ENCODE measurements at places on chromosomes 7 and 10. TPM values are rescaled to one million over a fixed set of nuclear protein-coding genes. Genes with fewer than 3 reads are reported as not detected.
A peak's percentile ranks its signal among the peaks of the same experiment; 100 is the strongest.

DNA sequence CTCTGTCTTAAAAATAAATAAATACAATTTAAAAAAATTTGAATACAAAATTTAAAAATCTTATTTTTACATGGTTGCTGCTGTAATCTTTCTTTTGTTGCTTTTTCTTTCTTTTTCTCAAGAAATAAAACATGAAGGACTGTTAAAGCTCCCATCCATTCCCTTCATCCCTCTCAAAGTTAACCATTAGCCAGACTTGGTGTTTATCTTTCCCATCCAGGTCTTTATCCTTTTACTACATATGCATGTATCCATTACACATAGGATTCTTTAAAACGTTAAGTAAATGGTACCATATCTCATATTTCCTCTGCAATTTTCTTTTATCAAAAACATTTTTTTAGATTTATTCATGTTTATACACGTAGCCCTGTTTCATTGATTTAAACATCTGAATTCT, 70.1 kb downstream of the CREB3L2 start:
- H3K4me3 ChIP-seq, result peak overlapping the region; percentile 50
- no peaks in the 10 kb centered on the region for H3K27me3 ChIP-seq
- peaks cover 1% of the 10 kb centered on the region for H3K36me3 ChIP-seq
- H3K4me1 ChIP-seq, result peaks cover 75% of the 10 kb centered on the region
- H3K27ac ChIP-seq, result peak overlapping the region; percentile 84
- no peak for DNase-seq

- DNase-seq, result peak; percentile 3
- H3K4me3 ChIP-seq, result no peak overlapping the region
- H3K4me1 ChIP-seq, result no peaks in the 10 kb centered on the region
These were observed 50.9 kb downstream of the GALNT11 start for GRCh38 chr7:152076324-152076821.

DNA sequence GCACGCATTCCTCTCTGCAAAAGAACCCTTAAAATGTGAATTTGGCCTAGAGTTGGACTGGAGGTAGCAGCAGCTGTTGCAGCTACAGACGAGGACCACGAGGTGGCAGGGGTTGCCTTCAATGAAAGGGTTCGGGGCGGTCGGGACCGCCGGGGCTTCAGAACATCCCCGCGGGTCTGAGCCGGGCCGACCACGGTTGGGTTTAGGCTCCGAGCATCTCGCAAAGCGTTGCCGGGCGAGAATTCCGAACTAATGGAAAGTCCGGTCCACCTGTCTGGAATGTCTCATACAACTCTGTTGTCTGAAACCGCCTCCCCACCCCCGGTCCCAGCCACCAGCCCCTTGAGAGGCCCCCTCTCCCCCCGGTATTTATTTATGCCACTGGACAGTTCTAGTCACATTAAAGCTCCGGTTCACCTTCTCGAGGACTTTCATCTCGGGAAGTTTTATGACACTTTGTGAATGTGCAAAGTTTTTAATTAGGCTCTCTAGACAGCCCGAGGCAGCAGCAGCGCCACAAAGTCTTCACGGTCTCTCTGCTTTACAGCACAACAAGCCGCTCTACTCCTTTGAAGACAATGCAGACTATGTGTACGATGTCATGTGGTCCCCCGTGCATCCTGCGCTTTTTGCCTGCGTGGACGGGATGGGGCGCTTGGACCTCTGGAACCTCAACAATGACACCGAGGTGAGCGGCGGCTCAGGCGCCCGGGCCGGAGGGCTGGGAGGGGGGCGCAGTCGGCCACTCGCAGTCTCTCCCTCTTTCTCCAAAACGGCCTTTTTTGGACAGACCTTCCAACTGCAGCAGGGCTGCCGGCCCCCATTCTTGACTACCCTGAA, 246.2 kb downstream of the SLC25A13 start:
- peaks cover 16% of the 10 kb centered on the region for H3K27me3 ChIP-seq
- H3K27ac ChIP-seq, result no peak overlapping the region
- peak overlapping the region; percentile 76 for H3K4me3 ChIP-seq

DNA sequence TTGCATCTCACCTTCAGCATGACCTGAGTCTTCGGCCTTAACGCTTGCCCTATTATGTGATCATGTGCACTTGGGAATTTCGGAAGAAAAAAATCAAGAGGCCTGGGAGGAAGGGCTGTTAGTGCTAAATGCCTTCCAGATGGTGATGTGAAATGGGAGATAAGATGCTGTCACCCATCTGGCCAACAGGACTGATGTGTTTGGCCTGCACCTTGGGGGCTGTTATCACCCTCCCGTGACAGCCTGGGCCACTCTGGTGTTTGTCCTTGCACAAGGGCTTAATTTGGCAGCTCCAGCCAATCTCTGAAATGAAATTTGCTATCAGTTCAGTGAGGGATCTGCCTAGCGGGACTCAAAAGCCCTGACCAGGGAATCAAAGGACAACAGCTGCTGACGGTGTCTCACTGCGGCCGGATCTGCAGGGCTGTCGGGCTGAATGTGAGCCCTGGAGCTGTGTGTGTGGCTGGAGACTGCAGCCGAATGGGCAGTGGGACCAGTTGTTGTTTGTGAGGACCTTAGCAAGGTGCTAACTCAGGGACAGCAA, 131.4 kb upstream of the BTBD16 start:
- no peak for DNase-seq
- no peaks in the 10 kb centered on the region for H3K36me3 ChIP-seq
- peaks cover 28% of the 10 kb centered on the region for H3K4me1 ChIP-seq
- no peak overlapping the region for H3K4me3 ChIP-seq
- no peak overlapping the region for H3K27ac ChIP-seq

DNA sequence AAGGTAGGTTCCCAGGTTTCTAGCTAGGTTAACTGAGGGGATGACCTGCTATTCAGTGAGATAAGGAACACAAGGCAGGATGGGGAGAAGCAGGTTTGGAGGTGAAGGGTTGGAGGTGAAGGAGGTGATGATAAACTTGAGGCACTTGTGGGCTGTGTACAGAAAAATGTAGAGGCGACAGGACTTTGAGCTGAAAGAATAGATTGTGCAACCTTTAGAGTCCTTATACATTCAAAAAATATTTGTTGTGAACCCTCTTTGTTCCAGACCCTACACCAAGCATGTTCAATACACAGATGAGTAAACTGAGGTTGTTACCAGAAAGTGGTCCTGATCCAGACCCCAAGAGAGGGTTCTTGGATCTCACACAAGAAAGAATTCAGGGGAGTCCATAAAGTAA, 45.4 kb upstream of the LRGUK start:
- DNase-seq, result no peak
- no peaks in the 10 kb centered on the region for H3K27me3 ChIP-seq

GRCh38 chr7:17832242-17832641, 108.1 kb downstream of the SNX13 start:
- no peaks in the 10 kb centered on the region for H3K36me3 ChIP-seq
- H3K27ac ChIP-seq, result no peak overlapping the region
- DNase-seq, result peak; percentile 7
- H3K27me3 ChIP-seq, result no peaks in the 10 kb centered on the region

Gene DPP6
- total RNA-seq, result not detected

DNA sequence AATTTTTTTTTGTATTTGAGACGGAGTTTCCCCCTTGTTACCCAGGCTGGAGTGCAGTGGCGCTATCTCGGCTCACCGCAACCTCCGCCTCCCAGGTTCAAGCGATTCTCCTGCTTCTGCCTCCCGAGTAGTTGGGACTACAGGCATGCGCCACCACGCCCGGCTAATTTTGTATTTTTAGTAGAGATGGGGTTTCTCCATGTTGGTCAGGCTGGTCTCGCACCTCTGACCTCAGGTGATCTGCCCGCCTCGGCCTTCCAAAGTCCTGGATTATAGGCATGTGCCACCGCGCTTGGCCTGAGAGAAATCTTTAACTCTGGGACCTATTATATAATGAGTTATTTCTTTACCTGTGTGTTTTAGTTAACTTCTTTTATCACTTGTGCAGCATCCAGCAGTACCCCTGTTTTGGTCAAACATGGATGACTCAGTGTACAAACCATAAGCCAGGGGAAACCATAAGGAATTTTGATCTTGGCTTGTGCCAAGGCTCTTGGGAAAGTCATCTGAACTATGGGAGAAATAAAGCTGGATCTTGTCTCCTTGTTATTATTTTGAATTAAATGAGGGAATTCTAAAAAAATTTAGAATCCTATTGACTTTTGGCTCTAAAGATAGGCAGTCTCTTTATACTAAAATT, 23.6 kb upstream of the ZRANB1 start:
- DNase-seq, result peak; percentile 78
- H3K4me1 ChIP-seq, result peaks cover 21% of the 10 kb centered on the region
- peak overlapping the region; percentile 95 for H3K27ac ChIP-seq
- H3K4me3 ChIP-seq, result peak overlapping the region; percentile 98
- H3K27me3 ChIP-seq, result no peaks in the 10 kb centered on the region

Gene GNGT1
- total RNA-seq, result not detected

Gene SLC26A3
- total RNA-seq, result not detected

Gene ASB13
- total RNA-seq, result 5.6 TPM

GRCh38 chr10:80165173-80165572, 32.6 kb downstream of the PLAC9 start:
- H3K4me1 ChIP-seq, result peaks cover 29% of the 10 kb centered on the region
- peaks cover 32% of the 10 kb centered on the region for H3K36me3 ChIP-seq

DNA sequence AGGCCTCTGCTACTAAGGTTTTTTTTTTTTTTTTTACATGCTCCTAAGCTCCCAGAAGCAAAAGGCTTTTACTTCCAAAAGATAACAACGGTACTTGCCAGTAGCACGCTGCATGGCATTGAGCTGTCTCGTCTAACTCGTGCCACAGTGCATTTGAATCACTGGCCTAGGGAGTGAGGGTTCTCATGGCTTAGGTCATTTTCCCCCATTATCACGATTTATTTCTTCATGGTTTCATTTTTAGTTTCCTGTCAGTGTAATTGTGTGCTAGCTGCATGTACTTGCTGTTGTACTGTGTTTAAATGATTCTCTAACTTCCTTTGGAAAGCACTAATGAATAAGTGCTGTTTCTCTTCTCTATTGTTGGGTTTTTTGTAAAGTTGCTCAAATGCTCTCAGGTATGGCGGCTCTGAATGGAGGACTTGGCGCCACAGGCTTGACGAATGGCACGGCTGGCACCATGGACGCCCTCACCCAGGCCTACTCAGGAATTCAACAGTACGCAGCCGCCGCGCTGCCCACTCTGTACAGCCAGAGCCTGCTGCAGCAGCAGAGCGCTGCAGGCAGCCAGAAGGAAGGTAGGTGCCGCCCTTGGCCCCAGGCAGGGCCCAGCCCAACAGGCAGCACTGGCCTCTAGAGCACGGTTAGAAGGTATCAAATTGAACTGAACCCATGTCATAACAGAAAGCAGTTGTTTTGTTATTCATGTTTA, 290.5 kb downstream of the USP6NL start:
- H3K4me1 ChIP-seq, result 0 out of 2 replicates have a peak, but pooled peaks cover 1% of the 10 kb centered on the region
- DNase-seq, result no peak
- no peak overlapping the region for H3K27ac ChIP-seq
- H3K36me3 ChIP-seq, result no peaks in the 10 kb centered on the region

DNA sequence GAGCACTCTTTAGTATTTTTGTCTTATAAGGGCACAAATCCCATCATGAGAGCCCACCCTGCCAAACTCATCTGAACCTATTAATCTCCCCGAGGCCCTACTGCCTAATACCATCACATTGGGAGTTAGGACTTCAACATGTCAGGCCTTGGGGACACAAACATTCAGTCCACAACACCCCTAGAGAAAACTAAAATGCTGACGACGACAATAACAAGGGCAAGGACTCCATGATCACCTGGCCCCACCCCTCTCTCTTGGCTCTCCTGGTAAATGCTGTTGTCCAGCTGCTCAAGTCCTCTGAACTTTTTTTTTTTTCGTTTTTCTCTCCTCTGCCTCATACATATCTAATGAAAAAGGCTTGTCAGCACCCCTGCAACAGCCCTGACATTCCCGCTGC, 118.8 kb upstream of the MKI67 start:
- no peaks in the 10 kb centered on the region for H3K36me3 ChIP-seq
- no peak overlapping the region for H3K4me3 ChIP-seq
- H3K4me1 ChIP-seq, result no peaks in the 10 kb centered on the region
- H3K27ac ChIP-seq, result no peak overlapping the region

DNA sequence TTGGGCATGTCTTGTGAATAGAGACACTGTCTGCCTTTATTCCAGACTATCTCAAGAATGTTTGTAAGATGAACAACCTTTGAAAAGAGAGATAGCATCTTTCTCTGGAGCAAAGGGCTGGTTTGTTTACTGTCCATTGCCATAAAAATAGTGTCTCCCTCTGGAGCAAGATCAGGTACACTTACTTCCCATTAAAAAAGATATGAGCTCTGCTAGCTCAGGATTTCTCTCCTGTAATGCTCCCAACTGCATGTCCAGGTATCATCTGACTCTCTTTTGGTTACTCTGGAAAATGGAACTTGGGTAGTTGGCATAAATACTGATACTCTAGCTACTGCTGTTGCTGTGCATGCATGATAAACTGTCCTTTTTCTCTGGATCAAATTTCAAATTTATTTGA, 381.1 kb downstream of the TFEC start:
- H3K27me3 ChIP-seq, result no peaks in the 10 kb centered on the region
- H3K4me3 ChIP-seq, result no peak overlapping the region
- peaks cover 2% of the 10 kb centered on the region for H3K4me1 ChIP-seq
- no peak overlapping the region for H3K27ac ChIP-seq
- no peaks in the 10 kb centered on the region for H3K36me3 ChIP-seq
- DNase-seq, result no peak

GRCh38 chr7:128104108-128104742, 73.0 kb upstream of the LRRC4 start:
- H3K27ac ChIP-seq, result no peak overlapping the region
- H3K27me3 ChIP-seq, result no peaks in the 10 kb centered on the region
- no peaks in the 10 kb centered on the region for H3K36me3 ChIP-seq
- H3K4me3 ChIP-seq, result peak overlapping the region; percentile 67

Gene PTPRE
- 2.7 TPM for total RNA-seq

GRCh38 chr7:50317697-50318669, 13.5 kb downstream of the IKZF1 start:
- peaks cover 45% of the 10 kb centered on the region for H3K27me3 ChIP-seq
- no peak overlapping the region for H3K27ac ChIP-seq
- H3K4me3 ChIP-seq, result no peak overlapping the region
- H3K36me3 ChIP-seq, result no peaks in the 10 kb centered on the region
- no peak for DNase-seq

DNA sequence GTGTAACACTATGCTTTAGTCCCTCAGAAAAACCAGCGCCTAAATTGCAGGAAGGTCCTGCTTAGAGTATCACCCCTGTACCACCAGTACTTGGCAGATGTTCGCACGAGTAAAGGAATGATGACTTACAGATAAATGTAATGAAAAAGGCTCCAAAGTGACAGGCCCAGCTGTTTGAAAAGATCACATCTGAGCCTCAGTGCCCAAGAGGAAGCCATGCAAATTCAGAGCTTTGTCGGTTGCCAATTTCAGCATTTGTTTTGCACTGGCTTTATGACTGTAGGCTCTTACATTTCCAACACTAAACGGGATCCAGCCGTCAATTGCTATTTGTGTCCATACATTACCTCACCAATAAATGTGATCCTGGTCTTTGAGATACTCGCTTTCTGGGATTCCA, 60.6 kb upstream of the GAD2 start:
- no peak overlapping the region for H3K27ac ChIP-seq
- DNase-seq, result no peak
- no peak overlapping the region for H3K4me3 ChIP-seq
- H3K4me1 ChIP-seq, result no peaks in the 10 kb centered on the region
- H3K27me3 ChIP-seq, result no peaks in the 10 kb centered on the region
- no peaks in the 10 kb centered on the region for H3K36me3 ChIP-seq

GRCh38 chr7:47556511-47557180, 25.3 kb downstream of the TNS3 start:
- no peak overlapping the region for H3K4me3 ChIP-seq
- H3K27me3 ChIP-seq, result no peaks in the 10 kb centered on the region
- H3K36me3 ChIP-seq, result no peaks in the 10 kb centered on the region
- H3K27ac ChIP-seq, result no peak overlapping the region
- peaks cover 36% of the 10 kb centered on the region for H3K4me1 ChIP-seq

Gene CRYGN
- total RNA-seq, result not detected

GRCh38 chr10:48538611-48539010, 66.3 kb downstream of the ARHGAP22 start:
- no peak overlapping the region for H3K27ac ChIP-seq
- no peak overlapping the region for H3K4me3 ChIP-seq
- no peaks in the 10 kb centered on the region for H3K4me1 ChIP-seq
- H3K27me3 ChIP-seq, result no peaks in the 10 kb centered on the region

Measured in GM23248 (cell line).